ENCODE measurements at places on chromosomes 2 and 18.

DNA sequence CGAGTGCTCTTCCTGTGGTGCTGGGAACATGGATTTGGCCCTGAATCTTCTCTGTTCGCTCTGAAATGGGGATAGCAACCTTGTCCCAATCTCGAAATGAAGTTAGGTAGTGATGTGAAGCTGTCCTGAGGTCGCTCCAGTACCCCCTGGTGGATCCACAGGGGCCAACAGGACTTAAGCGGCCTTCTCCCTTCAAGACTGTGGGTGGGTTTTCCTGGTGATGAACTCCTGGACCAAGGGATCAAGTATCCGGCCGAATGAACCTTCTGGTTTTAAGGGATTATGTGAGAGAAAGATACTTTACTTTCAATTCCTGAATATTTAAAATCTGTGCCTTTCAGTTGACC, 156.5 kb downstream of the NAPG start:
- no peak for DNase-seq

GRCh38 chr2:235043762-235044500, 92.1 kb downstream of the SH3BP4 start:
- DNase-seq, result no peak

GRCh38 chr2:171939743-171940071, 17.4 kb downstream of the HAT1 start:
- no peak for DNase-seq

DNA sequence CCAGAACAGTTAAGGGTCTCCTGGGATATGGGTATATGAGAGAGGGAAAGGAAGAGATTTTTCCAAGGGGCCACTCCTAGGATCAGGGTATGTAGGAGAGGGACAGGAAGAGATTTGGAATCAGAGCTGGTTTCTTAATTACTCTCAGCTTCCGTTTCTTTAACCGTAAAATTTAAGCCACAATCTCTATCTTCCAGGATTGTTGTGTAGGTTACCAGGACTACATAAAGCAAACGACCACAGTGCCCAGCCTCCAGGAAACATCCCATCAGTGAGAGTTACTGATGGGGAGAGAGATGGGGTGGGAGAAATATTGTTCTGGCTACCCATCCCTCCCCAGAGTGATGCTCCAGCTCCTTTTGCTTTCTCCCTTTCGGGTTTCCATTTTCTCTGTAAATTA, 114.6 kb upstream of the THUMPD2 start:
- no peak for DNase-seq

- peak; percentile 21 for DNase-seq
Measured at GRCh38 chr2:157592948-157593347, 35.7 kb downstream of the ACVR1C start.

GRCh38 chr2:237549643-237550415, 16.5 kb upstream of the PRLH start:
- no peak for DNase-seq

DNA sequence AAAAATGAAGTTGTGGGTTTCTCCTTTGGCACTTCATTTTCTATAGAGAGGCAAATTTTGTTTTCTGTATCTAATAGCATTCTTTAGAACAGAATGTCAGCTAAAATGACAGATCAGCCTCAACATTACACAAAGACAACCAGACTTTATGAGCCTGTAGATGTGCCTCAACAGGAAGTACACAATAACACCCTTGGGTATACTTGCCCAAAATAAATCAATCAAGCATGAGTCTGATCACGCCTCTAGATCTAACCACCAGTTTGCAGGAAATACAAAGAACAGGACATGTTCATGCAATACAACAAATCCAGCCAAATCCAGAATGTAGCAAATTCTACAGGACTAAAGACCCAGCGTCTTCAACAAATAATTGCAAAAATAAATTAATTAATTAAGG, 11.2 kb upstream of the DAPL1 start:
- DNase-seq, result no peak

DNA sequence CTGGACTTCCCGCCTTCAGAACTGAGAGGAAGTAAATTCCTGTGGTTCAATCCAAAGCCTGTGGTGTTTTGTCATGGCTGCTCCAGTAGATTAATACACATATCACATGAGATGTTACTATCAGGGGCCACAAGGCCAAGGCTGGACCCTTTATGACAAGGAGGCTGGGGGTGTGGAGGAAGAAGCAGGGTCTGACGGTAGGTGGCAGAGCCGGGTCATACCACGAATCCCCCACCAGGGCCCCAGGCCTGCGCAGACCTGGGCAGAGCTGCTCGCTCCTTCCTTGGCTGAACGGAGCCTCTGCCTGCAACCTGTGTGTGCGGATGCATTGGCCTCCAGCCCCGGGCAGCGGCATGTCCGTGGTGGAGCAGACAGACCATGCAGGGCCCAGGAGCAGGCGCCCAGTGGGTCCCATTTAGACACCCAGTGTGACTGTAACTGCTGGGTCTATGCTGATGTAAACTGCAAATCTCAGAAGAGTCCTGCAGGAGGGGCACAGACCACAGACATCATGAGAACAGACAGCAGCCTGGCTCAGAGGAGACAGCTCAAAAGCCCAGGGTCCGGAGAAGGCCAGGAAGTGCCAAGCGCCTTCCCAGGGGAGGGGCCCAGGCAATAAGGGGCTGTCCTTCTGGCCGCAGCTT, 155.2 kb downstream of the PXDN start:
- peak; percentile 62 for DNase-seq

GRCh38 chr2:191234376-191234775, 10.8 kb upstream of the MYO1B start:
- DNase-seq, result no peak

DNA sequence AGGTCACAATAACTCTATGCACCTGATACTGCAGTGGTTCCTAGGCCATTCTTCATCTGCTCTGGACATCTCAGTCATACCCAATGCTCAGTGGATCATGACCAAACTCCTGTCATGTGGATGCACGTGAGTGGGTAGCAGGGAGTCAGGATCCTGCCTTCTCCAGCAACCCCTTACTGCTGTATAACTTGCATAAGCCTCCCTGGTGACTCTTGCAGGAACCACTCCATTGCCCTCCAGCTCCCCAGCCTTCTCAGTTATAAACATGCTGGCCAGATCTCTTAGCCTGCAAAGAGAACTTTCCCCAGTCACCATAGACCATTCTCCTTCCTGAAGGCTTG, 98.6 kb upstream of the ZNF397 start:
- no peak for DNase-seq

DNA sequence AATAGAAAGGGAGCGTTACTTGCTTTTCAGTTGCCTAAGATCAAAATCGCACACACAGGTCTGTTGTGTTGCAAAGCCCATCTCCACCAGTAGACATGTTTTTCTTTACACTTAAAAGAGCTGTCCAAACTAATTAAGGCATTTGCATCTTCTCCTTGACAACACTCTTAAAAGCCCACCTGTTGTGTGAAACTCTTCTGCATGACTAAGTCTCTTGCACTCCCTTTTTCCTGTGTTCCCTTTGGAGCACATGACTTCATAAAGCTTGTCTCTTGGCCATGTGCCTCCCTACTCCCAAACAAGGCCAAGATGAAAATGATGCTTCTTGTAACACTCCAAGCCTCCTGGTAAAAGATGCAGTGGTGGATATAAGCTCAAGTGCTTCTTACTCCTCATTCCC, 26.1 kb downstream of the PID1 start:
- DNase-seq, result no peak

- no peak for DNase-seq
Measured at GRCh38 chr2:12036640-12036983, 290.2 kb downstream of the LPIN1 start.

- DNase-seq, result peak; percentile 66
Measured at GRCh38 chr2:28991021-28991420, 9.9 kb downstream of the TOGARAM2 start.

DNA sequence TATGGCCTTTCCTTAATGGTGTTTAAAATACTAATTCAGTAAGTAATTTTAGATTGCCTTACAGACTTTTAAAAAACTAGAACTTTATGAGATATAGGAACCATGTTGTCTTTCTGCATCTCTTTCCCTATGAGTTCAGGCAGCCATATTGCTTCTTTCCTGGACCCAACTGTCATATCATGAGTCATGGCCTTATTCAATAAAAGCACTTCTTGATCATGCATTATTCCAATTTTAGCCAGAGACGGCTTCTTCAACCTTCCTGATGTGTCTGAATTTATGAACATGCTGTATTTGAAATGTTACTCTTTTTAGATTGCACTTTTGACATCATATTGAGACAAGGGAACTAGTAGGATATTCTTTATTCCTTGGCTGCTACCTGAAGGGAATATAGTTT, 65.4 kb upstream of the MAP3K20 start:
- DNase-seq, result no peak

- peak; percentile 11 for DNase-seq
Measured at GRCh38 chr2:71071681-71072398, 3.4 kb downstream of the NAGK start.

DNA sequence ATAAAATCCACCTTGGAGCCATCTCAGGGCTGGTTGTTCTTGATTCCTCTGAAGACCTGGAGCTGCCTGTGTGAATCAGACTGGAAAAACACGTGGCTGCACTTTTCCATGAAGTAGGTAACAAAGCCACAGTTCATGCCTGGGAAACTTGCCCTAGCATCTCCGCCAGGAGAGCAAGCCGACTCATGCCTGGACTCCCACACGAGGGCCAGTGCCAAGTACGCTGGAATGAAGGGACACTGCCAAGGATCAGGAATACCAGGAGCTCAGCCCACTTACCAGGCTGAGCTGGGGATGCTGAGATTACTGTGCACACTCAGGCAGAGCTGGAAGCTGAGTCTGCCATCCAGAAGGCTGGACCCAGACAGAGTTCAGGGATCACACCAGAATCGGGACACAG, 10.9 kb upstream of the FHL2 start:
- peak; percentile 90 for DNase-seq

DNA sequence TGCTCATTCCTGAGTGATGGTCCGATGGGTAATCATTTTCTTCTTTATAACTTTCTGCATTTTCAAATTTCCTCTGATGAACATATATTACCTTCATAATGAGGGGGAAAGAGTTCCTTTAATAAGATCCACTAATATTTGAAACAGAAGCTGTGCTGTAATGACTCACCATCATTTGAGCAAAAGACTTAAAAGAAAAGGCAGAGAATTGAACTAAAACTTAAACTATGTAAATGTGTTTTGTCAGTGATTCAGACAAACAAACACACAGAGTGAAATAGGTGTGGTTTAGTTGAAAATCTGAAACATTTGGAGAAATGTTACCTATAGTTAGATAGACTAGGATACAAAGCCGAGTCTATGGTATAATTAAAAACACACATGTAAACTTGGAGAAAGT, 209.6 kb downstream of the STK39 start:
- DNase-seq, result peak; percentile 40

DNA sequence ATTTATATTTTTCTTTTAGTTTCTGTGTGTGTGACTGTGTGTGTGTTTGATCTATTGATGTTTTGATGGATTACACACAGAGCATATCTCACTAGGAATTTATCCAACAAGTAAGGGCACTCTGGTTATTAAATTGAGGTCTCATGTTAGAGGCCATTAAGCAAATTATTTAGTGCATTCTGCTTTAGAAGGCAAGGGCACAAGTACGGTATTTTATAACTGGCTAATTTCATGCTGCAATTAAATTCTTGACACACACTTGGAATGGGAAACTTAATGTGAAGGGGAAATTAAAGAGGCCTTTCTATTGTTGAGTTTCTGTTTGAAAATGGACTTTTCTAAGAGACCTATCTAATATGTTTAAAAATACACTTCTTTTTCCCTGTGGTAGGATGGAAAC, 25.8 kb downstream of the NYAP2 start:
- no peak for DNase-seq

- no peak for DNase-seq
Measured at GRCh38 chr2:69483696-69484095, 46.5 kb upstream of the NFU1 start.

DNA sequence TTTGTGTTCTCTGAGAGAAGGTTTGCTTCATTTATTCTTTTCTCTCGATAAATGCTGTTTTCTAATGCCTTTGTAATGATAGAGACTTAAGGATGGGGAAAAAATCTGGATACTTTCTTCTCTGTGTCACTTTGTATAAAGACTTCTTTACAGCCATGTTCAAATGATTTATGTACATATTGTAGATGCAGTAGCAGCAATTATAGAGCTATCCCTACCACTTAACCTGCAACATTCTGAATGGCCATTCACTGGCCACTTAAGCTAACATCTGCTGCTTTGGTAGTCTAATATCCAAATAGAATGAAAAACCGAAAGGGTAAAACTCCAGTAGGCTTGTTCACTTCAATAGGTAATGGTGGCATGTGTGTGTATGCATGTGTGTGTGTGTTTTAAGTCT, 97.8 kb downstream of the CSRNP3 start:
- DNase-seq, result no peak

GRCh38 chr2:237480988-237481525, 6.0 kb upstream of the MLPH start:
- DNase-seq, result no peak

GRCh38 chr2:39508198-39508597, 71.1 kb upstream of the MAP4K3 start:
- peak; percentile 78 for DNase-seq

DNA sequence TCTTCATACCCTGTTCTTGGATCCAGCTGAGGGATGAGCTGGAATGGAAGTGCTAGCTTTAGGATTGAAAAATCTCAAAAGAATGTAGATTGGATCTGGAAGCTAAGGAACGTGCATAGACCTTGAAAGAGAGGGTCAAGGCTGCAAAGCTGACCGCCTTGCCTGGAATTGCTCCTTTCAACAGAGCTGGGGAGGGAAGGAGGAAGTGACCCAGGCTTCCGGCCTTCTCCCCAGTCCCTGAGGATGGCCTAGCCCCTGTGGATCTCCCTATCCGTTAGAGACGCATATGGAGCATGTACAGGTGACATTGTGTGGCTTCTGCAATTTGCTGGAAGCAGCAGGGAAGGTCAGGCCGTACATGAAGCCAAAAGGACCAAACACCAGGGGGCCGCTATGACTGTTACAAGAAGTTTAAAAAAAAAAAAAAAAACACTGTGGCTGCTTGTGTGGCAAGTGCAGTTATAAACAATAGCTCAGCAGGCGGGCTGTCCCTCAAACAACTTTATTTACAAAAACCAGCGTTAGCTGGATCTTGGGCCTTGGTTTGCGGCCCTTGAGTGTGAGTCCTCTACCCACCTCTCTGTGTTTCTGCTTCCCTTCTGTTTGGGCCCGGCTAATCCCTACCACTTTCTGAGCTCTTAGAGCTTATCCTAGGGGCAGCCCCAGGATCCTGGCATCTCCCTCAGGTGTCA, 227.6 kb downstream of the SEPTIN10 start:
- no peak for DNase-seq

- no peak for DNase-seq
Measured at GRCh38 chr2:158317642-158318041, 138.9 kb downstream of the CCDC148 start.

DNA sequence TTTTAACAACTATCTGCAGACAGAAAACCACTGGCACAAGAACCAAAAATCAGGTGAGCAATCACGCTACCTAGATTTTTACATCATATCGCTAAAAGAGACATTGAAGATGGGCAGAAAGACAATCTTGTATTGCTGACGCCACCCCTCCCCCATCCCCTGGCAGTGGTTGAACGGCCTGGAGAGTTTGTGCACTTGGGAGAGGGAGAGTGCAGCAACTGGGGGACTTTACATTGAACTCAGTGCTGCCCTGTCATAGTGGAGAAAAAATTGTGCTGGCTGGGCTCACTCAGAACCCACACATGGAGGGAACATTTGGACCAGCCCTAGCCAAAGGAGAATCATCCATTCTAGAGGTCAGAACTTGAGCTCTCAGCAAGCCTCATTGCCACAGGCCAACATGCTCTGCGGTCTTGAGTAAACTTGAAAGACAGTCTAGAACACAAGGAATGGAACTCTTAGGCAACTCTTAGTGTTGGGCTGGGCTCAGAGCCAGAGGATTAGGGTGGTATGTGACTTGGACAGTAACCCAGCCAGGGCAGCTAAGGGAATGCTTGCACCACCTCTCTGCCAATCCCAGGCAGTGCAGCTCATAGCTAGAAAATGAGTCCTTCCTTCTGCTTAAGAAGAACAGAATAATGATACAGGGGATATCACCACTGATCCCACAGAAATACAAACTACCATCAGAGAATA, 220.0 kb upstream of the CYP26B1 start:
- peak; percentile 90 for DNase-seq

All from EH (cell line).